ENCODE measurements at places on chromosomes 12 and 14. TPM values are rescaled to one million over a fixed set of nuclear protein-coding genes. Genes with fewer than 3 reads are reported as not detected.
A peak's percentile ranks its signal among the peaks of the same experiment; 100 is the strongest.

Gene TAS2R8
- total RNA-seq = not detected

Gene AICDA
- total RNA-seq = not detected

Gene RNASE4
- total RNA-seq = 4.7 TPM

Gene CIROP
- total RNA-seq = not detected

Gene GLT8D2
- 1.3 TPM for total RNA-seq

Gene CCDC59
- total RNA-seq = 58.4 TPM

Gene TBC1D30
- 2.6 TPM for total RNA-seq

Gene SPIC
- total RNA-seq = not detected

Gene GXYLT1
- total RNA-seq = 9.2 TPM

Gene OR10A7
- total RNA-seq = not detected

- no peak for DNase-seq
These were observed 268.0 kb downstream of the CCDC59 start for GRCh38 chr12:82090165-82090564.

DNA sequence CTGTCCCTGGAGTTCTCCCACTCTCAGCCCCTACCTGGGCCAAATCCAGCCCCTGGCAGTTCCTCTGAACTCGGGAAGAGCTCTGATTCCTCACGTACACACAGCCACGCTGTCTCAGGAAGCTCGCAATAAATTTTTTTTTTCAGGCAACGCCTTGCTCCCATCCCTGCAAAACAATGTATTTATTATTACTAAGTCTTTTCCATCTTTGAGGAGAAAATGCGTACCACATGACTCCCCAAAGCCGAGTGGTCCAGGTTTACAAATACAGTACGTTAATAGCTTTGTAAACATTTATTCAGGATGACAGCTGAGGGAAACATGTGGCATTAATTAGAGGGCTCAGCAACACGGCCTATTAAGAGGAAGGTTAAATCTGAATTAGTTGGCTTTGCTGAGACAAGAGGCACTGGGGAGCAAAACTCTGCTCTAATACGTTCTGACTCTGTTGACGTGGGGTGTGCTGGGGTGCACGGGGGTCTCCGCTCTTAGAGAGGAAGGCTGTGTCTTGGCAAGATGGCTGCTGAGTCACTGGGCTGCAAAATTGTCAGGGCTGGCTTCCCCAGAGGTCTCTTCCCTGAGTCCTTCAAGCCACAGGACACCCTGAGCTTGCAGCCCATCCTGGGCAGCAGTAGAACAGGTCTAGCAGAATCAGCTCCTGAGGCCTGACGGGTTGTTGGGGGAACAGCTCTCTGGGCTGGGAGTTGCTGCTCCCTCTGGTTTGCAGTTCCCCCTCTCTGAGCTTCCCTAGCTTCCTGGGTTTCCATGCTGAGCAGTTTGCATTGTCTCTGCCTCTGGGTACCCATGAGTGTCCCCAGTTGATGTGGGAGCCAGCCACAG is 185.2 kb upstream of the TBX3 start:
- no peak for DNase-seq

- DNase-seq = no peak
These were observed 1.1 kb downstream of the CPNE6 start for GRCh38 chr14:24072436-24072835.

GRCh38 chr14:68506021-68506644 is 286.7 kb downstream of the ZFP36L1 start:
- DNase-seq = peak; percentile 83

DNA sequence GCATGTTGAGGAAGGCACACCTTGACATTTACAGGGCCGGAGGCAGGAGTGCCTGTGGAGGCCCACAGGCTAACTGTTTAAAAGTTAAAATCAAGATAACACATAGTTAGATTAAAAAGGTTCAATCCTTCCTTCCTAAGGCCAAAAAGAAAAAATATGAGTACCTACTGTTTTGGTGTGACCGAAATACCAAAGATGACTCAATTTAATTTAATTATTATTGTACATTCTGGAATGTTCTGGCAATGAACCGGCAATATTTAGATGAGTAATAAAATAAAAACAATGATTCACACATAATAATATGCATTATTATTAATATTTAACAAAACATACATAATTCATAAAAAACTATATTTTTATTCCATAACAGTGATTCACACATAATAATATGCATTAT is 136.8 kb upstream of the NTF3 start:
- peak; percentile 61 for DNase-seq

DNA sequence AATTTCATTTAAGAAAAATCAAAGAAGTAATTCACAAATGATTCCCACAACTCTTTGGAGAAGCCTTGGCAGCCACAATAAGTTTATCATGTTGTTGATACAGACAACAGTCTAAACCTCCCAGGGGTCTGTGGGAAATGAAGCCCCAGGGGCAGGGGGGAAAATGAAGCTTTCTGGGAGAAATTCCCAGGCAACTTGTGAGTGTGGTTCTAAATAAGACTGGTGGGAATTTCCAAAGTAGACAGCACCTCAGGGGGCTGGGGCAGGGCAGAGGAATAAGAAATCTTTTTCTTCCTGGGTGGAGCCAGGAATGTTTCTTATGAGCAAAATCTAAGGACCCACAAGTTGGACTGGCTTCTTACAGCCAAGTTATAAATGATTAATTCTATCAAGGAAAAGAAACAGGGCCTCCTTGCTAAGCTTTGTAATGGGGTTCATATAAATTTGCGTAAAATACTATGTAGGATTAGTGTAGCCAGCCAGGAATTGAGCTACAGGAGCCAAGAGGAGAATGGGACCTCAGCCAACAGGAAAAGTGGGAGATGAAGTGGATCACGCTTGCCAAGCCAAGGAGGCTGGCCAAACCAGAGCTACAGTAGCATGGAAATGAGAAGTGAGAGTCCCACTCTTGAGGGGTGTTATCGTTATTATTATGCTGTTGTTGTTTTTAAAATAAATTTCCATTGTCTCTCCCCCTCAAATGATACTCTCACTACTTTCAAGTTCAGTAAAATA is 182.9 kb upstream of the FAR2 start:
- no peak for DNase-seq

GRCh38 chr14:103209506-103209905 is 86.2 kb downstream of the TNFAIP2 start:
- DNase-seq = no peak

DNA sequence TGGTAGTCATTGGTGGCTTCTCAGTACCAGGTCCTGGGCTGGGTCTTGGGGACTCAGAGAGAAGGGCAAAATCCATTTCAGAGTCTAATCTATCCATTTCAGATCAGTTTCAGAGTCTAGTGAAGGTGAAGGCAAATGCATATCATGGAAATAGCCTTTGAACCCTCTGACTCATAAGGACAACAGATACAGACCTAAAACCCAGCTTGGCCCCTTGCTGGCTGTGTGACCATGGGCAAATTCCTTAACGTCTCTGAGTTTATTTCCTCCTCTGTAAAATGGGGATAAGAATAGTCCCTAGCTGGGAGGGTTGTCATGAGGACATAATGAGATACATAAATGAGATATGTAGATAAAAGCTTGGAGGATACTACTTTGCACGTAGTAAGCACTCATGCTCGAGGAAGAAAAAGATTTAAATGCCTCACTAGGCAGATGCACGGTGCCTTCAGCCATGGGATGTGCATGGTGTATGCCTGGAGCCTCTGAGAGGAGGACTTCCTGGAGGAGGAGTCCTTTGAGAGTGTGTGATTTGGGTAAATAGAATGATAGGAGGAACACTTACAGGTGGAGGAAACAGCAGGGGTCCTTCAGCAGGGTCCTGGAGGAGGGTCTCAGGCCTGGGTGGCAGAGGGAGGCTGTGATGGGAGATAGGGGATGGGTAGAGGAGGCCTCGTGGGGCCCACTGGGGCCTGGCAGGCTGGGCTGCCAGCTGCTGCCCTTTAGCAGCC is 8.0 kb downstream of the DTX1 start:
- DNase-seq = no peak

DNA sequence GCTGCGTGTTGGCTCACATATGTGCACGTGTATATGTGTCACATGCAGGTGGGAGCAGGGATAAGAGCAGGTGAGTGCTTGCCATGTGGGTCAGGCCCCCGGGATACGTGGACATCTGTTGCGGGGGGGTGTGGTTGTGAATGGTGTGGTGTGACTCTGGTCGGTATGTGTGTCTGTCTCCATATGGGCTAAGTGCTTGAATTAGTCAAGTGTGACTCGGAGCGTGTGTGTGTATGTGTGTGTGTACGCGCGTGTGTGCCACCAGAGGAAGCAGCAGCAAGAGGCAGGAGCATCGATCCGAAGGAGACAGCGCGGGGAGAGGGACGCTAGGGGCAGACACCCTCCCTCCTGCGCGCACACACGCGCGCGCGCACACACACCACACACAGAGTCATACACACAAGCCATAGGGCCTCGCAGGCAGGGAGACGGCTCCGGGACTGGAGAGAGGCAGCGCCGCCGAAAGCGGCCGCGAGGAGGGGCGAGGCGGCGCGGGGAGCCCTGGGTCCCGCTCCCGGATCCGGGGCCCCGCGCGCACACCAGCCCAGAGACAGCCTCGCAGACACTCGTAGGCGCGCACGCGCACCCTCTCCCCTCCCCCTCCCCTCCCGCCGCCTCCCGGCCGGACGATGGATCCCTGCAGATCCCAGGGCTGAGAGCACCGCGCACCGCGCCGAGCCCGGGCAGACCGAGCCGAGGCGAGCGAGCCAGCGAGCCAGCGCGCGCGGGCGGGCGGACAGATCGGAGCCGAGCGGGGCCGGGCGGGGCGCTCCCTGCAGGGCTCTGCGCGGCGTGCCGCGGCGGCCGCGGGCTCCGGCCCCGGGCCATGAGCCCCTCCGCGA is at the start of gene ASIC1:
TSS of gene ASIC1 (plus strand) at position 597 of the 842 bp plus-strand sequence. CDS start 1,171 bp downstream, outside the sequence.
- peak; percentile 44 for DNase-seq

- DNase-seq = peak; percentile 41
These were observed 122.9 kb upstream of the TMEM132D start for GRCh38 chr12:130026608-130027176.

- no peak for DNase-seq
These were observed 50.2 kb downstream of the MIPOL1 start for GRCh38 chr14:37247791-37248461.

- peak; percentile 25 for DNase-seq
These were observed 49.8 kb downstream of the SDR9C7 start for GRCh38 chr12:56884421-56884820.

DNA sequence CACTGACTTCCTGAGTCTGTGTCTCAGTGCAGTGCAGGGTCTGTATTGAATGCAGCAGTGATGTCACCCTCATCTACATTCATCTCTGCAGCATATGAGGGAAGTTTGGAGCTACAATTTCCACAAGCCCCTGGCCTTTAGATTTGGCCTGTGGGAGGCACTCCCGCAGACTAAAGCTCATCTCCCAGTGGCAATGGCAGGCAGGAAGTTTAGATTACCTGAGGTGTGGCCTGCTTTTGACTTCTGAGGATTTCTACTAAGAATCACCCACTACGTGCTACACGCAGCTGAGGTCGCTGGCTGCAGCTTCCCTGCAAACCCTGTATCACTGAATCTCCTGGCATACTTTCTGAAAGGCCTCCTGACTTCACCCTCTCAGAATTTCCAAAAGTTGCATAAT is 202.2 kb upstream of the PRKD1 start:
- no peak for DNase-seq

GRCh38 chr12:132161036-132161781 is 17.0 kb downstream of the NOC4L start:
- no peak for DNase-seq

DNA sequence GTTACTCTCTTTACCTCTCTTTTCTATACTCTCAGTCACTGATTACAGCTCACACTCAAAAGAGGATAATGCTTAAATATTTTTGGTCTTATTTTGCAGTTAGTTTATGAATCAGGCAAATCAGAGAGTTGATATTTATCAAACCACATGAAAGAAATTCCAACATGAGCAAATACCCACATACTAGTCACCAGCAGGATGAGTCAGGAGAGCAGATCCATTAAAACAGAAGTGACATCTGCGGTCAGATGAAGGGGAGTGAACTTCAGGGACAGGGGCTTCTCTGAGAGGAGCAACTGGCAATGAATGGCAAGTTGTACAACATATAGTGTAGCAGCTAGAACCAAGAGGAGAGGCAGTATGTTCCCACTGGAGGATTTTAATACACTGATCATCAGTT is 258.7 kb downstream of the SYT10 start:
- DNase-seq = peak; percentile 23

- peak; percentile 82 for DNase-seq
These were observed 266.9 kb downstream of the RASSF9 start for GRCh38 chr12:85569261-85569660.

DNA sequence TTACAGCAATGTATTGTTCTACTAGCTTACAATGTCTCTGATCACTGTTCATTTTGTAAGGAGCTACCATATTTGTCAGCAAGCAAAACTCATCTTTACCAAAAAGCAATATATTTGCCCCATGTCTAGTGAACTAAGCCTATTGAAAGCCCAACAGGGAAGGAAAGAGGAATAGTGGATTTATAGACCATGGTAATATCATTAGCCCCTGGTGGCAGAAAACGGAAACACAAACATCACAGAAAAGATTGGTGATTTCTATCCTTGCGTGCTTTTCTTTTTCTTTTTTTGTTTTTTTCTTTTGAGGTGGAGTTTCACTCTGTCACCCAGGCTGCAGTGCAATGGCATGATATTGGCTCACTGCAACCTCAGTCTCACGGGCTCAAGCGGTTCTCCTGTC is 1562.4 kb upstream of the TMEM132C start:
- no peak for DNase-seq

DNA sequence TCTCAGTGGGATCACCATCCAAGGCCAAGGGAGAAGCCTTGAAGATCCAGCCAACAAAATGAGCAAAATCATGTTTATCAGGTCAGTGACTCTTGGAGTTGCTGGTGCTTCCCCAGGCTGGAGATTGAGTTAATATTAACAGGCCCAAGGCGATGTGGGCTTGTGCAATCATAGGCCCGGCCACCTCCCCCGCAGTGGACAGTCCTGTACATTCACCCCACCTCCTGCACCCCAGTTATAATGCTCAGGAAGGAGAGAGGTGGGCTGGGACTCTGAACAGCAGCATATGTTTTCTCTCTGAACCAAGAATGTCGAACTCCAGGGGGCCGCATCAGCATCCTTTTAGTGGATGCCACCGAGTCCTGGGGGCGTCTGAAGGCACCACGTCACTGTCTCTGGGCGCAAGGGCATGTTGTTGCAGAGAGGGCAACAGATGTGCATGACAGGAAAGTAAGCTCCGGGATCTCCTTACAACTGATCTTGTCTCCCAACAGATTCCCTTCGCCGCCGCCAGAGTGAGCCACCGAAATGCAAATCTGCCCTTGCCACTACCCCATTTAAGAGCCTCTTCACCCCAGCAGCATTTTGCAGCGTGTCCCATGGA is 32.2 kb upstream of the SERPINA6 start:
- DNase-seq = peak; percentile 63

- no peak for DNase-seq
These were observed 431 bp downstream of the HIP1R start for GRCh38 chr12:122835750-122836026.

GRCh38 chr14:90375934-90376333 is 20.9 kb upstream of the CALM1 start:
- peak; percentile 95 for DNase-seq

GRCh38 chr12:2294651-2295475 is 242.1 kb downstream of the CACNA1C start:
- DNase-seq = no peak

- DNase-seq = peak; percentile 82
These were observed 380.4 kb upstream of the CCDC196 start for GRCh38 chr14:66105815-66106214.

DNA sequence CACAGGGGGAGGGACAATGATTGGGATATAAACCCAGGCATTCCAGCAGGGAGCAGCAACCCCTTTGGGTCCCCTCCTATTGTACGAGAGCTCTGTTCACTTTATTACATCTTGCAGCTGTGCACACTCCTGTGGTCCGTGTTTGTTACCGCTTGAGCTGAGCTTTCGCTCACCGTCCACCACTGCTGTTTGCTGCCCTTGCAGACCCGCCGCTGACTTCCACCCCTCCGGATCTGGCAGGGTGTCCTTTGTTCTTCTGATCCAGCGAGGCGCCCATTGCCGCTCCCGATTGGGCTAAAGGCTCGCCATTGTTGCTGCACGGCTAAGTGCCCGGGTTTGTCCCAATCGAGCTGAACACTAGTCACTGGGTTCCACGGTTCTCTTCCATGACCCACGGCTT is 64.1 kb downstream of the E2F7 start:
- no peak for DNase-seq
